ENCODE measurements at places on chromosomes 2 and 18.

DNA sequence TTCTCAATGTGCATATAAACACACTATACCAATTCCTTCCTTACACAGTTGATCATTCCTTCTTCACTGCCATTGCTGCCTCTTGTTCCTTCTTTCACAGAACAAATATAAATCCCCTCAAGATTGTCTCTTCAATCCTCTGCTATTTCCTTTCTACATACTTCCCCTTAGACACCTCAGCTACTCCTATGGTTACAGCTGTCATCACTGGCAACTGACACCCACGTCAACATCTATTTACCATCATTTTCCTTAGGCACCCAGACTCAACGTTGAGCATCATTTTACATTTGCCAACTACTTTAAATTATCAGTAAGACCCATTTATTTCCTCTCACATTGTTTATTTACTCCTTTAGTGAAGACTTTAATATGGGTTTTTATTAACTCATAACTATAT is 488.8 kb upstream of the FSHR start:
- DNase-seq: no peak

GRCh38 chr2:151762694-151763093 is 28.4 kb upstream of the NEB start:
- no peak for DNase-seq

DNA sequence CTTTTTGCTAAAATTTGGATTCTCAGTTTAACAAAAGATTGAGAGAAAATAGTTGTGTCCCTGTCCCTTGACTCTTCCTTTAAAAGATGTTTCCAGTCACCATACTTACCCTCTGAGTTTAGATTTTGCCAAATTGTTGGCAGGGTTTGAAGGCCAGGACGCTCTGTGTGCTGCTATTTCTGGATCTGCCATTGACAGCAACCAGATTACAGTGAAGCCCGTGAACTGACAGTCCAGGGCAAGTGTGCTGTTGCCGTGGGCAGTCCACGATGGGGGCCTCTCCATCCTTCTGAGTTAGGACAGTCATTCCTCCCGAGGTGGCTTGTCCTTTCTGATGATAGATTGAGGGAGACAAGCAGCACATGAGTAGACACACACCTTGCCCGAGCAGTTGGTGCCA is 89.9 kb downstream of the PTPRM start:
- no peak for DNase-seq

DNA sequence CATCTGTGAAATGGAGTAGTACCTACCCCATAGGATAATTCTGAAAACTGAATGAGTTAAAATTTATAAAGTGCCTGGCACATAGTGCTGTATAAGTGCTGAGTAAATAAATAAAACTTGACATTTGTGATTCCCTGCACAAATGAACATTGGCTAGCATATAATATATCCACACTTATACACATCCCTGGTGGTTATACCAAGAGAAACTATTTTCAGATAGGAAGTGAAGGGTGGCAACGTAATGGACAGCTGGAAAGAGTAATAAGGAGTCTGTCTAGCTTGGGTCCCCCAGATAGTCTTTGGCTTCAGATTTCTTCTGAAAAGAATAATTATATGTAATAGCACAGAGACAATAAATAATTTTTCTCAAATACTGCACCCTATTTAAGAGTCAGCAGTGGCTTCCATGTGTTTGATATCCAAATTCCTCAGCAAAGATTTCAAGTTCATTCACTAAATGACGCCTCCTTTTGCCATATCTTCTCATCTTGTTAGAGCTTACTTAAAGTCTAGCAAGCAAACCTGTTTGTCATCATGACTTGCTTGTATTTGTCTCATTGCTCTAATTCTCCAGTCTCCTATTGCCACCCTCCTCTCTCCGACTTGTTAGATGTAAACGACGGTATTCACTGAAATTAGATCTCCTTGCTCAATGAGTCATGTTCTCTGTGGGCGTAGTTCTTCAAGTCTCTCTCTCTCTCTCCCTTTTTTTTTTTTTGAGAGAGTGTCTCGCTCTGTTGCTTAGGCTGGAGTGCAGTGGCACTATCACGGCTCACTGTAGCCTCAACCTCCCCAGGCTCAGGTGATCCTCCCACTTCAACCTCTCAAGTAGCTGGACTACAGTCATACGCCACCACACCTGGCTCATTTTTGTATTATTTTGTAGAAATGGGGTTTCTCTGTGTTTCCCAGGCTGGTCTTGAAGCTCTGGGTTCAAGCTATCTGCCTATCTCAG is 8.7 kb upstream of the ADGRF3 start:
- DNase-seq: no peak

DNA sequence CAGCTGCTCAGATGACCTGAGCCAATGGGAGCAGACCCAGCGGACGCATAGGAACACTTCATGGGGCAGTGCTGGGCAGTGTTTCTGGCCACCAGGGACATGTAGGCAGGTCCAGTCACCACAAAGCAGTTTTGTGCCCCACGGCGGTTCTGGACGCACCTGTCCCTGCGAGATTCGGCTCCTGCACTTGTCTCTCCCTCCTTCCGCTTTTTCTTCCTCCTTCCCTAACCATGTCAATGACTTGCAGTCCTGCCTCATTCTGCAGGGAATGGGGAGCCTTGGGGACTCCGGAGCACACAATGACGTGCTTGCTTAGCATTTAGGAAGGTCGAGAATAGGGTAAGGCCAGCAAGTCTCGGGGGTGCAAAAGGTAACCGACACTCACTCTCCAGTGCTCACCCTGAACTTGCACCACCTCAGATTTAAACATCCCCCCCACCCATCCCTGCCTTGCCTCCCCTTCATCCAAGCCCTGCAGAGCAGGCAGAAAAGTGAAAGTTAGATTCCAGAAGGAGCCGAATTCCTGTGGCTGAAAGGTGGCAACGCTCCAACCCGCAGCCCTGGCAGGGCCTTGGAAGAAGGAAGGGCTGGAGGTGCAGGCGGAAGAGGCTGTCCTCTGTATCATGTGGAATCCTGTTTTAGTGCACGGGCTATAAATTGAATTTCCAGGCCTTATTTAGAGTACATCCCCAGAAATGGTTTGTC is 40.5 kb upstream of the ATG16L1 start:
- DNase-seq: no peak

DNA sequence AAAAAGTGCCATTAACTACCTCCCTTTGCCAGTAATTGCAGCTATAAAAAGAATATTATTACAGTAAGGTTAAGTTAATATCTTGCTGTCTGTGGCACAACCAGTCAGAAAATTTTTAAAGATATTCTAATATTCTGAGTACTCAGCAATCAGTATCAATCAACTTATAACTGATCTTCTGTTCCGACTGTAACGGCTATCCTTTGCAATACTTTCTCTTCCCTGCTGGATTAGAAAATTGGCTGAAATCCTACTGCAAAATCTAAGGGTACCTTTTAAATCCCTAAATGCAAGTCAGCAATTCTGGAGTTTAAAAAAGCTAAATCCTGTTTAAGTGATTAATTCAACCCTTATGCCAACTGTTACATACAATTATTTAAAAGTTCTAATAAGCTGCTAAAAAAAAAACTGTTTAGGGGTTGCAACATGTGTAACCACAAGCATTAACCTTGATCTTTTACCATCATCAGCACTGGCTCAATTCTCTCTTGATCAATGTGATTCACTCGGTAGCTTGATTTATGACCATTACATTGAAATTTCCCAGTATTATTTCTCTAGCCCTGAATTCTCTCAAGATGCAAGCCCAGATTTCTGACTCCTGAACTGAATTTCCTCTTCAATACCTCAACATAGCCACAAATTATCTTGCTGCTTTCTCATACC is 20.5 kb downstream of the GAREM1 start:
- DNase-seq: no peak

GRCh38 chr2:100238471-100238870 is 83.8 kb downstream of the LONRF2 start:
- no peak for DNase-seq

DNA sequence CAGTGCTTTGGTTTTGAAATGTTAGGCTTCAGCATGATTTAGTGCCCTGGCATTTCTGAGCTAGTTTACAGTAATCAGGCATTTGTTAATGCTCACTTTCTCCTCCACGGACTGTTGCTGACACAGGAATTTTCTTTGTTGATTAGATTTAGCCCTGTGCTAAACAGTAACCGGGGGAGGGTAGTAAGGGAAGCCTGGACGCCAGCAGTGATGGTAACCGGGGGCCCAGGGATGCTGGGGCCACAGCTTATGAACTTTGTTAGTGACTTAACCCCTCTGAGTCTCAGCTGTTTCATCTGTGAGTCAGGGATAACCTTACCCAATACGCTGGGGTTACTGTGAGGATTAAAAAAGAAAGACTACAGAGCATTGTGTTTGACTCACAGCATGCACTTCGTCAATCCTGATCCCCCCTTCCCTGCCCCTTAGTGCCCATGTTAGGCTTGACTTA is 33.5 kb downstream of the KLHL29 start:
- no peak for DNase-seq

GRCh38 chr2:64939332-64939917 is 49.8 kb upstream of the SLC1A4 start:
- DNase-seq: peak; percentile 73

DNA sequence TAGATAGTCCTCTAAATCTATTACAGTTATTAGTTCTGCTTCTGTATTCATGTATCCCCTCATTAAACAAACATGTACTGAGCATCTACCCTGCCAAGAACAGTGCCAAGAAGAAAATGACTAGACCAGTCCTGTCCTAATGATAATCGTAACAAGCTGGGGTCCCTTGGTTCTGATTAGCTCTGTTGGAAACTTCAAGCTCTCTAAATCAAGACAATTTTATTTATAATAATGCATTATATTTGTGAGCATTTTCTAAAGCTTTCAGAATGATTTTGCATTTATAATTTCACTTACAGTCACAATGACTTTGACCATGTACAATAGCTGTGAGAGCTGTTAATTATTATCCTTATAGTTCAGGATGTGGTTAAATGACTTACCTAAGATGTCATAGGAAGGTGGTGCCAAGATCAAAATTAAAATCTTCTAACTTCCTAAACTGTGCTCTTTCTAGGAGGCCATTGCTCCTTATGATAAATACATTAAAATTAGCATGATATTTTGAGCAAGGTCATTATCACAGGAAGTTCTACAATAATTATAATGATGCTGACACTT is 336.5 kb upstream of the SLC39A10 start:
- no peak for DNase-seq

DNA sequence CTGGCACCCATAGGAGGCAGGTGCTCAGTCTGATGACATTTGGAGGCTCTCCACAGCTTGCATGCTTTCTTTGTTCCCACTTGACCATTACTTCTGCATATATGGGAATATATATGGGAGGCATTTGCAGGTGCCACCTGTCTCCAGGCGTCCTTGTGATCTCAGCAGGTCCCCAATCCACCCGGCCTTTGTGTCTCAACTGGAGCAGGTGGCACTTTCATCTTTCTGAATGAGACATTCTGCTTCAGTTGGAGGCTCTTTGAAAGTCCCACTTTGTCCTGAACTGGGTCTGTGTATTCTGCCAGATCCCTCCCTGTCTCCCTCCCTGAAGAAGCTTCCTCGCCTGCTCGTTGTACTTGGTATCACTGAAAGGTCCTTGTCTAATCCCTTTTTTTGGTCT is 318.1 kb upstream of the EPAS1 start:
- no peak for DNase-seq

DNA sequence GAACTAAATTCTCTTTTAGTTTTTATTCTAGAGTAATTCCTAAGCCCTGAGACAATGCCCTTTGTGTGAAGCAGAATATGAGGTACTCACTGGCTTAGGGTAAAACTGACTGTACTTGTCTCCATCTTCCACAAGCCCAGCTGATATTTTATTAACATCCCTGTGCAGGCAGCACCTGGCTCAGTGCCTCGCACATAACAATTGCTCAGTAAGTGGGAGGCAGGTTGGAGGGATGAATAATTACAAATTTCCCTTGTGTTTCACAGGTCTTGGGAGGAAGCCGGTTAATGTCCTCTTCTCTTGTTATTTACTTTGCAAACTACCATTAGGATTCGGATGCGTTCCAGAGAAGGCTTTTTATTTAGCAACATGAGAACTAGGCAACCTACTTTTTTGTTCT is 249.8 kb upstream of the FSHR start:
- no peak for DNase-seq

- DNase-seq: peak; percentile 71
Observed at GRCh38 chr18:11741505-11742145, 52.6 kb downstream of the GNAL start.

DNA sequence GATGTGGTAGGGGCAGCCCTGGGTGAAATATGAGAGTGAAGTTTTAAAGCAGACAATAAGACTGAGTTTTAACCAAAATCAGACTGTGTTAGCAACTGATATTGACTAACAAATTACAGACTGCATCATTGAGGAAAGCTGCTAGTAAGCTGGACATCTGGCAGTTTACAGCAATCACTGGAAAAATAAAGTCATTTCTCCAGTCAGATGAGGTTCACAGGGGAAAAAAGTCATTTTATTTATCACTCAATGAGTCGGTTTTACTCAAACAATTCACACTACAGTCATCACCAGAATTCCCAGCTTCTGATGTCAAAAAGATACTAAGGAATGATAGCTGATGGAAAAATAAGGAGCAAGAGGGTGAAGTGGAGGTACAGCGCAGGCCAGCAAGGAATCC is 10.5 kb upstream of the TMEM177 start:
- no peak for DNase-seq

Data from GM13977 (cell line).